ENCODE measurements at places on chromosomes 2 and 18.

- no peak for DNase-seq
Observed at GRCh38 chr2:234816491-234816890, 135.3 kb upstream of the SH3BP4 start.

GRCh38 chr2:180962727-180963314 is 17.6 kb upstream of the UBE2E3 start:
- no peak for DNase-seq

DNA sequence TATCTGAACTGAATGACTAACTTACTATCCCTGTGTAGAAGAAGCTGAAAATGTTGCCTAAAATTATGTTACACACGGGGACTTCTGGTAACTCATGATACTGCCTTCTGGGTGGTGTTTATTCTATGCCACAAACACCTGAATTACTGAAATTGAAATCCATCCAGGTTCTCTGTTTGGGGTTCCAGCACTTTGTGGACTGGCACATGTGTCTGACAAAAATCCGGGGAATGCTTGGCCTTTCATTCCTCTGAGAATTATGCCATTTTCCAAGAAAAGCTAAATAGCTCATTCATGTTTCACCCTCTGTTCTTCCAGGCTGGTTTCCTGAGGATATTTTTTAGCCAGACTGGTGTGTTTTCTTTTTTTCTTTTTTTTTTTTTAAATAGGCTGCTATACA is 59.5 kb upstream of the POU3F3 start:
- no peak for DNase-seq

DNA sequence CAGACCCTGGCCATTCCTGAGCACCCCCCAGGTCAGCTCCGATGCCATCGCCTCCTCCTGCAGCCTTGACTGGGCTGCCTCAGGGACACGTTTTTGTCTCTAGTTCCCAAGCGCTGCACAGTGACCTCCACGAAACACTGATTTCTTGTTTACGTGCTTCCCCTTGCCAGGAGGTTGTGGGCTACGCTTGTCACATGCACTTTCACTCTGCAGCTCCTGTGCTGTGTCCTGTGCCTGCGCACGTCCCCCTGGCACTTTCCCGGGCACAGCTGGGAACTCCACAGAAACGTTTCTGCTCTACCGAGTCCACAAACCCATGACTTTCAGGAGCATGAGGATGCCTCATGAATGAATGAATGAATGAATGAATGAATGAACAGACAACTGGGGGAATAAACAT is 160.6 kb downstream of the LAMA1 start:
- no peak for DNase-seq

GRCh38 chr2:3007135-3007534 is 370.5 kb downstream of the EIPR1 start:
- DNase-seq, result no peak

GRCh38 chr2:222928335-222928734 is 67.5 kb downstream of the ACSL3 start:
- no peak for DNase-seq

Data from mesothelial cell of epicardium (in vitro differentiated cells).